ENCODE measurements at places on chromosomes 11 and 22.
A peak's percentile ranks its signal among the peaks of the same experiment; 100 is the strongest.

DNA sequence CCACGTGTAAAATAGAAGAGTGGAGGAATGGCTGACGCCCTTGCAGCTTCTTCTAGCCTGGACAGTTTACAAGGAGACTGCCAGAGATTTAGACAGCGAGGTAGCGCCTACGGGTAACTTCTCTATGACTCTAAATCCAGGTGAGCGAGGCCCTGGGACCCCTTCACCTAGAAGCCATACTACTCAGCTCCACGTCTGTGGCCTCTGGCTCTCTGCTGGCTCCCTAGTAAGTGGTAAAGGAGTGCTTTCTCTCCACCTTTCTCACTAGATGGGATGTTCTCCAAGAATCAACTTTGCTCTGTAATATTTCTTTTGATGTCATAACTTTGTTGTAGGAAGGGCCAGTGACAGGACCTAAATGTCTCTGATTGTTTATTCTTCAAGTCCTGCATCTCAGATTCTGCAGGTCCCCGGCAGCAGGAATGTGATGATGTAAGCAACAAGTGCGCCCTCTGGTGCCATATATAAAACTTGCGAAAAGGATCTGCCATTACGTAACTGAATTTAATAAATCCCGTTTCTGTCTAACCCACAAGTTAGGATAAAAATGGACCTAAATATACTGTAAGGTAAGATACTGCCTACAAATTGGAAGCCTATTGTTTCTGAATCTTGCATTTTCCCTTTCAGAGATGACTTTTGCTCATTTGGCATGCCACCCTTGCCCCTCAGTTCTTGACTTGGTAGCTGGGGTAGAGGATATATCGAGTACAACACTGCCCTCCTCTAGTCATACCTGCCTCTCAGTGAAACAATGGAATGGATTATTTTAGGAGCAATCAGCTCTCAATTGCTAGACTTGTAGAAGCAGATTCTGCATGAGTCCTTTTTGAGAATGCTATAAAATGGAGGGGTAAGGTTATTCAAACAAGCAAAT lies 11.0 kb upstream of the PTPN5 start:
- peak; percentile 15 for DNase-seq

- DNase-seq: no peak
Measured at GRCh38 chr22:24432059-24432853, 4.9 kb downstream of the ADORA2A start.

GRCh38 chr11:11481371-11481770 lies 128.3 kb upstream of the CSNK2A3 start:
- DNase-seq: no peak

- DNase-seq: no peak
Measured at GRCh38 chr11:122737951-122738693, 82.6 kb downstream of the UBASH3B start.

- peak; percentile 86 for DNase-seq
Measured at GRCh38 chr11:73980001-73980961, 2.4 kb downstream of the UCP2 start.

DNA sequence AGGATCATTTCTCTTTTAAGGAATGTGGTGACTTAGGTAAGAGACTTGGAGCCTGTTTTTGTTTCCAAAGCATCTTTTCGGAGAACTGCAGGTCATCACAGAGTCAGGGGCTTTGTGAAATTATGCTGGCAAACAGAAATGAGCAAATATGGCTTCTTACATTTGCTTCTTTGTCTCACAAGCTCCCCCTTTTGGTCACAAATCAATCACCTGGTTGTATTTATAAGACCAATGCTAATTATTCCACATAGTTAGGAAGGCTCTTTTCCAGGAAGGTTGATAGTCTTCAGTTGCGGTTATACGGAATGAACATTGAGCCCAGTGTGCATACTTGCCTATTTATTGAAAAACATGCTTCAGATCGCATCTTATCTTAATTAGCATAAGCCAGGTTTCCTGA lies 34.6 kb upstream of the CEP126 start:
- DNase-seq: peak; percentile 20

- no peak for DNase-seq
Measured at GRCh38 chr22:37632174-37633088, 7.0 kb upstream of the SH3BP1 start.
